ENCODE measurements at places on chromosomes 6 and 20. TPM values are rescaled to one million over a fixed set of nuclear protein-coding genes. Genes with fewer than 3 reads are reported as not detected.

The MYLK2 gene
- total RNA-seq: 42.1 TPM

The CRISP2 gene
- total RNA-seq: not detected

The TRIM10 gene
- not detected for total RNA-seq

The SAMD3 gene
- not detected for total RNA-seq
